ENCODE measurements at places on chromosomes 1 and 21. TPM values are rescaled to one million over a fixed set of nuclear protein-coding genes. Genes with fewer than 3 reads are reported as not detected.

The NHLH1 gene
- total RNA-seq: not detected

The RORC gene
- 1.6 TPM for total RNA-seq

The KCNE2 gene
- total RNA-seq: not detected

The SPATA17 gene
- not detected for total RNA-seq

The FMN2 gene
- not detected for total RNA-seq

The SRSF4 gene
- 170 TPM for total RNA-seq

The CAPN8 gene
- total RNA-seq: not detected

The S100B gene
- not detected for total RNA-seq

The HSPA6 gene
- total RNA-seq: 0.12 TPM

The SLAMF9 gene
- not detected for total RNA-seq

The VAV3 gene
- total RNA-seq: 1.3 TPM

The KMO gene
- not detected for total RNA-seq

GRCh38 chr1:199182186-199182843, 543.5 kb downstream of the PTPRC start:
- H3K4me1 ChIP-seq: peaks cover 10% of the 10 kb centered on the region
- DNase-seq: no peak
- H3K4me3 ChIP-seq: no peak overlapping the region
- no peaks in the 10 kb centered on the region for H3K27me3 ChIP-seq
- H3K27ac ChIP-seq: no peak overlapping the region
- H3K36me3 ChIP-seq: no peaks in the 10 kb centered on the region

GRCh38 chr1:245453541-245453940, 298.8 kb downstream of the KIF26B start:
- H3K4me3 ChIP-seq: no peak overlapping the region
- no peak for DNase-seq
- peaks cover 4% of the 10 kb centered on the region for H3K27me3 ChIP-seq
- no peaks in the 10 kb centered on the region for H3K36me3 ChIP-seq

DNA sequence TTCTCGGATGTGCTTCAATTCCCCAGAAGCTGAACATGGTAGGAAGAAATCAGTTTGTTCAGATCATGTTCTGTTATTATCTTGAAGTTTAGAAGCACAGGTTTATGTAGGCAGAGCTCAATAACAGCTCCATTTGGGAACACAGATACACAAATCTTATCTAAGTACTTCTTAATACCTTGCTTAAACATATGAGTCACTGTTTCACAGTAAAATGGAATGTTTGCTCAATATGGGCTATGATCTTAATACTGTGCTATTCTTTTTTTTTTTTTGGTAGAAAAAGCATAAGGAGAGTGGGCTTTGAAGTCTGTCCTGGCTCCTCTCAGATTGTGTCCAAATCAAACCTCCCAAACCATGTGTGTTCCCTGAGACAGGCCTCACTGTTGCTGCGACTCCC, 13.4 kb downstream of the PROK1 start:
- H3K4me1 ChIP-seq: no peaks in the 10 kb centered on the region
- H3K27ac ChIP-seq: no peak overlapping the region
- H3K4me3 ChIP-seq: no peak overlapping the region
- H3K27me3 ChIP-seq: no peaks in the 10 kb centered on the region

DNA sequence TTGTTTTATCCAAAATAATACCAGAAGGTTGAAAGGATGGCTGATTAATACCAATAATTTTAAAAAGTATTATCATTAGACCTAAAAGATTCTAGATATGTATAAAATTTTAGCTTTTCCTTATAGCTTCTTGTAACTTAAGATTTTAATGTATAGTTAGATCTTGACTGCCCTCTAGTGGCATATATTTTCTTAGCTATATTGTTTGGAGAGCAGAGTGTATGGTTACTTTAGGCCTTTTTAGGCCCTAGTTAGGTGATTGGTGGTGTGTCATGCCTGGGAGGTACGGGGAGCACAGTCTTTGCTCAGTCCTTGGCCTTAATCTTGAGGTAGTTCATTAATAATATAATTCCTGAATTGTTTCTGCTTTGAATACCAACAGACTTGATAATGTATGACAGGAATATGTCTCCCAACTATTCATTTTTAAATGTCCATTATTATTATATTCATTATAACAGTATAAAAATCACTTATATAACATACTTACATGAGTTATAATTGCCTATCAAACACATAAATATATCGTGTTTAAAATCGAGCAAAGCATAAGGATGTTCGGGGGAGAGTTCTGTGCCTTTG, 328.4 kb downstream of the ZP4 start:
- H3K36me3 ChIP-seq: no peaks in the 10 kb centered on the region
- H3K4me3 ChIP-seq: no peak overlapping the region
- H3K27ac ChIP-seq: no peak overlapping the region
- no peaks in the 10 kb centered on the region for H3K4me1 ChIP-seq

GRCh38 chr1:96145492-96145891, 576.1 kb upstream of the PTBP2 start:
- H3K4me1 ChIP-seq: no peaks in the 10 kb centered on the region
- H3K27ac ChIP-seq: no peak overlapping the region
- DNase-seq: no peak
- no peaks in the 10 kb centered on the region for H3K36me3 ChIP-seq

GRCh38 chr1:214966346-214966745, 116.2 kb upstream of the KCNK2 start:
- no peaks in the 10 kb centered on the region for H3K4me1 ChIP-seq
- no peak for DNase-seq
- H3K27ac ChIP-seq: no peak overlapping the region
- no peaks in the 10 kb centered on the region for H3K36me3 ChIP-seq
- H3K4me3 ChIP-seq: no peak overlapping the region

- H3K27me3 ChIP-seq: no peaks in the 10 kb centered on the region
- H3K27ac ChIP-seq: no peak overlapping the region
These were observed 5.2 kb upstream of the VTCN1 start for GRCh38 chr1:117215733-117216462.

GRCh38 chr1:15207031-15207828, 39.8 kb upstream of the FHAD1 start:
- H3K4me1 ChIP-seq: no peaks in the 10 kb centered on the region
- DNase-seq: no peak
- H3K4me3 ChIP-seq: no peak overlapping the region
- peaks cover 3% of the 10 kb centered on the region for H3K27me3 ChIP-seq
- H3K36me3 ChIP-seq: no peaks in the 10 kb centered on the region

DNA sequence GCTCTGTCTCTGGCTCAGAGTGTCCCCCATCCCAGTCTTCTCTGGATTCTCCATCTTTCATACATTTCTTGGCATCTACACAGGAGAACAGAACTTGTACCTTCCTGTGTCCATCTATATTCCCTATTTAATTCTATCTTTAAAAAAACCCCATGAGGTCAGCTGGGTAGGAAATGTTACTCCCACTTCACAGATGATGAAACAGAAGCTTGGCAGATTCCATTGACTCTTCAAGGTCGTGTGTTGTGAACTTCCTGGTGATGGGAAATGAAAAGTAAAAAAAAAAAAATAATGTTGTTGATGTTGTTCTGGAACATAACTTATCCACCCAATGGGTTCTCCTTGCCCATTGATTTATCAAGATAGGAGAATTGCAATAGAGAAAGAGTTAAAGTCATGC, 8.9 kb downstream of the CHI3L2 start:
- no peak overlapping the region for H3K27ac ChIP-seq
- peaks cover 18% of the 10 kb centered on the region for H3K4me1 ChIP-seq

DNA sequence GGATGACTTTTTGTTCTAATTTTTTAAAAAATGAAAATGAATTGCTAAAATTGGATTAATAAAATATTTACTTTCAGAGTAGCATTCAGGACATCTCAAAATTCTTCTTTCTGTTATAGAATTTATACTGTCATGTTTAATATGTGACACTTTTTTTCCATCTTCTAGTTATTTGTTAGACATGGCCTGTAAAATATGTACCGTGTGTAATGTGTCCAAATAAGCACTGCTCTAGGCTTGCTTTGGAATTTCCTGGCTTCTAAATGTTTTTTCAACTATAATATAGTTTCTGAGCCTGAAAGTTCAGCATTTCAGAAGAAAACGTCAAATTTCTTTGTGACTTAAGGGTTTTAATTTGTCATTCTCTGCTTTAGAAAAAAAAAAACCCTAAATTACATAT, 243.6 kb downstream of the DNM3 start:
- H3K4me3 ChIP-seq: no peak overlapping the region
- H3K27ac ChIP-seq: no peak overlapping the region
- no peaks in the 10 kb centered on the region for H3K36me3 ChIP-seq
- no peaks in the 10 kb centered on the region for H3K27me3 ChIP-seq
- no peaks in the 10 kb centered on the region for H3K4me1 ChIP-seq
- DNase-seq: no peak

GRCh38 chr1:21579791-21580190, 70.6 kb downstream of the ALPL start:
- H3K27ac ChIP-seq: no peak overlapping the region
- peaks cover 2% of the 10 kb centered on the region for H3K27me3 ChIP-seq
- no peaks in the 10 kb centered on the region for H3K4me1 ChIP-seq
- no peaks in the 10 kb centered on the region for H3K36me3 ChIP-seq

- no peak overlapping the region for H3K27ac ChIP-seq
- DNase-seq: no peak
- no peaks in the 10 kb centered on the region for H3K27me3 ChIP-seq
These were observed 195.6 kb upstream of the C1orf105 start for GRCh38 chr1:172224871-172225270.

DNA sequence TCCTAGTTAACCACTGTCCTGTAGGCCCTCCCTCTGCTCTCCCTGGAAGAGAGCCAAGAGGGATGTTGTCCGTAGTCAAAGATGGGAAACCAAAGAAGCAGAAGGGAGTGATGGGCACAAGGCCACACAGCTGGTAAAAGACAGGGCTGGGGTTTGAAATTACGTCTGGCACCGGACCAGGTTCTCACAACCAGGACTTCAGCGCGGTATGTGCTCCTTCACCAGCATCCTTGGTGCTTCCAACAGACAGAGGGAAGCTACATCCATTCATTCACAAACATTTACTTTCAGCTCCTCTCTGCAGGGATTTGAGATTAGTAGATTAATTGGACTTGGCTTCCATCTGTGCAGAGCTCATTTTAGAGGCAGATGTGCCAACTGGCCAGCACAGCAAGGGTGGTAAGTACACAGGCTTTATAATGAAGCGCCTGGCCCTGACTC, 191.2 kb downstream of the TRABD2B start:
- H3K4me1 ChIP-seq: no peaks in the 10 kb centered on the region
- DNase-seq: no peak
- no peak overlapping the region for H3K27ac ChIP-seq
- no peaks in the 10 kb centered on the region for H3K36me3 ChIP-seq
- H3K27me3 ChIP-seq: no peaks in the 10 kb centered on the region
- H3K4me3 ChIP-seq: no peak overlapping the region

DNA sequence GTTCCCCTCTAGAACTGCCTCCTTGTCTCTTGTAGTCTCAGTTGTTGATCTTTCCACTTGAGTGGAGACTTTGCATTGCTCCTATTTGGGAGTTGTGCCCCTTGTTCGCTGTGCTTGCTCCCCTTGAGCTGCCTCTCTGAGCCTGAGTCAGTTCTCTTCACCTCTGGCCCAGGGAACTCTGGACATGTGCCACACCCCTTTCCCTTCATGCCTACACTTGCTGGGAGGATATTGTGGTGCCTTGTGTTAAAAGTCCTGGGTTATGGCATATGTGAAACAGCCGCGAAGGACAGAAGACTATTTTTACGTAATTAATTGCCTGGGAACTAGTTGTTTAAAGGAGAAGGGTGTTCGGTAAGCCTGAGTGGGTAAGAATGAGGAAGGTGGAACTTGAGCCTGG, 32.2 kb upstream of the RPTN start:
- H3K27me3 ChIP-seq: peaks cover 2% of the 10 kb centered on the region
- peaks cover 6% of the 10 kb centered on the region for H3K4me1 ChIP-seq
- no peak overlapping the region for H3K4me3 ChIP-seq
- no peaks in the 10 kb centered on the region for H3K36me3 ChIP-seq
- no peak overlapping the region for H3K27ac ChIP-seq

DNA sequence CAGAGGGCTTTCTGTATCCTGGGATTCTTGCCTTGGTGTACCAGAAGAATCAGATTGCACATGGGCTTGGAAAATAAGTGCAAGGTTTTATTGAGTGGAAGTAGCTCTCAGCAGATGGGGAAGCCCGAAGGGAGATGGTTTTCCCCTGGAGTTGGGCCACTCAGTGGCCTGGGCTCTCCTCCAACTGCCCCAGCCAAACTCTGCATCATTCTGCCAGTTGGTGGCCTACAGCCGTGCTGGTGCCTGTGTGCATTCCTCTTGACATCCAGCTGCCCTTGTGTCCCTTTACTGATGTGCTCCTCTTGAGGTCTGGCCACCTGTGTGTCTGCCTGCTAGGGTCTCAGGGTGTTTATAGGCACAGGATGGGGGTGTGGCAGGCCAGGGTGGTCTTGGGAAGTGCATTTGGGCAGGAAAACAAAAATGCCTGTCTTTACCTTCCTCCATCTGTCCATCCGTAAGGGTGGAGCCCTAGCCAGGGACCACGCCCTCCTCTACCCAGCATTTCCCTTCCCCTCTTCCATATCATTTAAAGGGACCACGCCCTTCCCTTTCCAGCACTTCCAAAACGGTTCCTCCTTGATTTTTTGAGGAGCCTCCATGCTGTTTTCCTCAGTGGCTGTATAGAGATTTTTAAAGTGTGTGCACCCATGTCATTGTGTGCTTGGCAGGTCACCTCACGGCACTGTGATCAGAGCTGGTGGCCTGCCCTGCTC, 18.9 kb downstream of the SNAP47 start:
- H3K36me3 ChIP-seq: peaks cover 20% of the 10 kb centered on the region
- no peak for DNase-seq
- peaks cover 36% of the 10 kb centered on the region for H3K4me1 ChIP-seq
- no peaks in the 10 kb centered on the region for H3K27me3 ChIP-seq

GRCh38 chr1:68128157-68128556, 77.7 kb upstream of the DIRAS3 start:
- no peaks in the 10 kb centered on the region for H3K4me1 ChIP-seq
- no peak overlapping the region for H3K4me3 ChIP-seq
- no peaks in the 10 kb centered on the region for H3K27me3 ChIP-seq
- DNase-seq: no peak
- no peak overlapping the region for H3K27ac ChIP-seq

DNA sequence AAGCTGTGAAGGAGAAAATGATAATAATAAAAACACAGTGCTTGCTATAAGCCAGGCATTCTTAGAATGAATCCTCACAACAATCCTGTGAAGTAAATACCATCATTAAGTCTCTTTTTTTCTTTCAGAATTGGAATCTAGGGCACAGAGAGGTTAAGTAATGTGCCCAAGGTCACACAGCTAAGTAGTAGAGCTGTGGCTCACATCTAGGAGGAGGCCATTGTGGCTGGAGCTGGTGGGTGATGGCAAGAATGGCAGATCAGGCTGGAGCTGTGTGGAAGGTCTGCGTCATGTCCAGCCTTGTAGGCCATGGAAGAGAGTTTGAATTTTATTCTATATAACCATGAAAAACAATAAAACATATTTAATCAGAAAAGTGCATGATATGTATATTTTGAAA, 38.2 kb upstream of the TSPAN2 start:
- no peak overlapping the region for H3K4me3 ChIP-seq
- H3K4me1 ChIP-seq: no peaks in the 10 kb centered on the region
- DNase-seq: no peak

DNA sequence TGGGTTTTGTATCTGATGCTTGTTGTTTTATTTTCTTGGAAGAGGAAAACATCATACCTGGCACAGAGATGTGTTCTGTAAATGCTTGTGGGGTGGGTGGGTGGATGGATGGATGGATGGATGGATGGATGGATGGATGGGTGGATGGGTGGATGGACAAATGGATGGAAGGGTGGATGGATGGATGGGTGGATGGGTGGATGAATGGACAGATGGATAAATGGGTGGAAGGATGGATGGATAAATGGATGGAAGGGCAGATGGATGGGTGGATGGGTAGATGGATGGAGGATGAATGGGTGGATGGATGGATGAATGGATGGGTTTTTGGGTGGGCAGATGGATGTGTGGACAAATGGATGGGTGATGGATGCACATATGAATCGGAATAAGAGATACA, 111.5 kb downstream of the PDE9A start:
- H3K4me3 ChIP-seq: no peak overlapping the region
- H3K36me3 ChIP-seq: peaks cover 9% of the 10 kb centered on the region
- no peaks in the 10 kb centered on the region for H3K4me1 ChIP-seq
- no peak for DNase-seq
- no peak overlapping the region for H3K27ac ChIP-seq
